ENCODE measurements at places on chromosomes 7 and 10. TPM values are rescaled to one million over a fixed set of nuclear protein-coding genes. Genes with fewer than 3 reads are reported as not detected.

MAGI2 gene
- total RNA-seq: 29.8 TPM

CXCL12 gene
- total RNA-seq: 88.0 TPM

SORCS3 gene
- not detected for total RNA-seq

APBB1IP gene
- total RNA-seq: 2.5 TPM

MSMB gene
- total RNA-seq: not detected

GATA3 gene
- 3.8 TPM for total RNA-seq

All from thyroid gland (tissue), 4 donors.